ENCODE measurements at places on chromosomes 7 and 10. TPM values are rescaled to one million over a fixed set of nuclear protein-coding genes. Genes with fewer than 3 reads are reported as not detected.

Gene TWIST1
- not detected for polyA plus RNA-seq

Gene STOX1
- not detected for polyA plus RNA-seq

Gene IL15RA
- polyA plus RNA-seq: 9.6 TPM

Gene OR2F2
- polyA plus RNA-seq: not detected

Gene DMTF1
- 6.5 TPM for polyA plus RNA-seq

Gene AKR1C1
- polyA plus RNA-seq: 159 TPM

Gene TMEM273
- polyA plus RNA-seq: 5.7 TPM

Gene LSM5
- polyA plus RNA-seq: 74.1 TPM

Gene DOCK1
- 3.8 TPM for polyA plus RNA-seq

Gene ANKRD1
- polyA plus RNA-seq: not detected

Gene EBLN1
- polyA plus RNA-seq: not detected

Gene BTAF1
- 5.9 TPM for polyA plus RNA-seq

Gene GALNT17
- not detected for polyA plus RNA-seq

Gene MAT1A
- 759 TPM for polyA plus RNA-seq

Gene VWDE
- polyA plus RNA-seq: 0.11 TPM

Gene GLI3
- polyA plus RNA-seq: 0.09 TPM

Measured in liver (tissue), 10 donors.